ENCODE measurements at places on chromosomes 1 and 21.

- no peak for DNase-seq
Measured at GRCh38 chr1:11868331-11868980, 9.7 kb upstream of the NPPB start.

DNA sequence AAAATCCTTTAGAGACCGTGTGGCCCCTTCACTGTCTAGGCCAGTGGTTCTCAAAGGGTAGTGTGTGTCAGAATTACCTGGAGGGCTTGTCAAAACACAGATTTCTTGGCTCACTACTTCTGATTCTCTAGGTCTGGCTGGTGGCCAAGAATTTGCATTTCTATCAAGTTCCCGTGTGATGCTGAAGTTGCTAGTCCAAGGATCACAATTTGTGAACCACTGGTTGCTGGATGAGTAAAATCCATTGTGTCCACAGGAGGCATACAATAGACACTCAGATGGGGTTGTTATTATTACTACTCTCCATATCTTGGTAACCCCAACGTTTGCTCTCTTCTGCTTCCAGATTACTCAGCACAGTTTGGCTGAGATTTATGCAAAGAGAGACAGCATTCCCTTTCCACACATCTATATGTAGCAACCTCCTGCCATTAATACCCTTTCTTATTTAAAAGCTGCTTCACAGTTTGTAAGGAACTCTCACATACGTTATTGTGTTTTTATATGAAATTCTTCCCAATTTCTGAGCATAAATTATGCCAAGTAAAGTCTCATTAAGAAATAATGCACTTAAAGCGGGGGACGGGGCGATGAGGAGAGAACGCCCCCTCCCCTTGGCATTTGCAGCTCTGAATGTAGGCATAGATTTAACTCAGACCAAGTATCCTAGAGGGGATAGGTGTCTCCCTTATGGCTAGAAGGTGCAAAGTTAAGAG is 720 bp upstream of the TMCC2 start:
- DNase-seq, result no peak

- DNase-seq, result no peak
Measured at GRCh38 chr1:65541161-65541560, 120.7 kb downstream of the LEPR start.

- no peak for DNase-seq
Measured at GRCh38 chr1:6008084-6008415, 15.8 kb upstream of the NPHP4 start.

DNA sequence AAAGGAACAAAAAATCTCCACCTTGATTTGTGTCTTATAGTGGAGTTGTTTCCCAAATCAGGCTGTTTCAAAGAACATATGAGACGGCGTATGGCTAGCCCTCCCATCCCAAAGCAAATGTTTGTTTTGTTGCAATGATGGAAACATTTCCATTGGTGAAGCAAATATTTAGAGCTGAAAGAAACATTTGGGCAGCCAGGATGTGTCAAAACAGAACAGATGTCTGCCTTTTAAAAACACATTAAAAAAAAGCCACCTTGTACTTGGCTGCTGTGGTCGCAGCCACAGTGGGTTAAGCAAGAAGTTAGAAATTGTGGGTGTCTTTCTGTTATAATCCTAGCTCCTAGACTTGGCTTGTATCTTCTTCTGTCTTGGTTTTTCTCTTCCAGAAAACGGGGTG is 116.3 kb downstream of the PEX14 start:
- no peak for DNase-seq

All from DMS 273 treated with DMSO at 0.1 percent for 48 hours (cell line).